ENCODE measurements at places on chromosomes 3 and 15.

DNA sequence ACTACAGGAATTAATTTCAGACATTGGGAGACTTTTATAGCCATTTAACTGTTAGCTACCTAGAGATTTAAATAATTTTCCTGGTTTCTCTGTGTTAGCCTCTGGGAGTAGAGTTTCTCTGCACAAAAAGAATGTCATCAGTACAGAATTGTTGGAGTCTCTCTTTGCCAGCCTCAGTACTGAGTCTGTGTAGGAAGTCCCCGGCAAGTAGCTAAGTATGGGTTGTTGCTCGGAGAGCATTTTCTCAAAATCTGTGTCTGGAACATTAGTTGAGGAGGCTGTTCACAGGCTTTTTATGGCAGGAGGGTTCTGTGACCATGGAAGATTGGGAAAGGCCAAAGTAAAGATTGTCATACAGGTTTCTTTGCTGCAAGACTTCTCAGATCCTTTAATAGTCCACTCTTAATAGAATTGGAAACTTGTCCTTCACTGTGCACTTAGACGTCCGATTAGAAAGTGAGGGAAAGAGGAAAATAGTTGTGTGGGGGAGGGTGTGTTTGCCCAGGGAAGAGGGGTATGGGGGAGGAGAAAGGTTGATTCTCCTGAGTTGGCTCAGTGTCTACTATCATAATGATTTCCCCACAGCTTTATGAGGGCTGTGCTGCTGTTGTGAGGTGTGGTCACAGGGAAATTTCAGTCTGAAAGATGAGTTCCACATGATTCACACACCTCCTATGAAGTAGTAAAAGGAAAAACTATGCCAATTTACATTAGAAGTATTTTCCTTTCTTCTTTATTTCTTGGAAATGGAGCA, 207.1 kb downstream of the PTPRG start:
- DNase-seq, result no peak

DNA sequence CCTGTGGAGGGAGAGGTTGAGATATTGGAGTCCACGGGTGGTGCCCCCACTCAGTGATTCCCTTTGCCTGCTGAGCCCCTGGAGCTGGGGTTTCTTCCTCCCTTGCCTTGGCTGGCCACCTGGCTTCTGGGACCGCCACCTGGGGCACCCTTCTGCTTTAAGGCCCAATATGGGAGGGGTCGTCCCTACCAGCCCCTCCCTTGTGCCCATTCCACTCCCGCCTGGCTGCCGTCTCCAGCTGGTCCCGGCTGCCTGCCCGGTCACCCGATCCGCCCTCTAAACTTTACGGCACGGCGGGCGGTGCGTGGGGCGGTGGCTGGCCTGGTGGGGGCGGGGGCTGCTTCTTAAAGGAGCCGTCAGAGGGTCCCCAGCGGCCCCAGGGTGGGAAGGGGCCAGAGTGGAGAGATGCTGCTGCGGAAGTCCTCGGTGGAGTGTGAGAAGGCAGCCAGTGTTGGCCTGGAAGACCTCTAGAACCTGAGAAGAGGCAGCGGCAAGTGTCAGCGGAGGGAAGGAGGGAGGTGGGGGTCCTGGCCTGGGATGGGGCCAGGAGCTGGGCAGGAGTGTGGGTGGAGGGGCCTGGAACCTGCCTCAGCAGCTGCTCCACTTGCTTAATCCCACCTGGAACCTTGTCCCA, 1.6 kb upstream of the SEMA3B start:
- no peak for DNase-seq

DNA sequence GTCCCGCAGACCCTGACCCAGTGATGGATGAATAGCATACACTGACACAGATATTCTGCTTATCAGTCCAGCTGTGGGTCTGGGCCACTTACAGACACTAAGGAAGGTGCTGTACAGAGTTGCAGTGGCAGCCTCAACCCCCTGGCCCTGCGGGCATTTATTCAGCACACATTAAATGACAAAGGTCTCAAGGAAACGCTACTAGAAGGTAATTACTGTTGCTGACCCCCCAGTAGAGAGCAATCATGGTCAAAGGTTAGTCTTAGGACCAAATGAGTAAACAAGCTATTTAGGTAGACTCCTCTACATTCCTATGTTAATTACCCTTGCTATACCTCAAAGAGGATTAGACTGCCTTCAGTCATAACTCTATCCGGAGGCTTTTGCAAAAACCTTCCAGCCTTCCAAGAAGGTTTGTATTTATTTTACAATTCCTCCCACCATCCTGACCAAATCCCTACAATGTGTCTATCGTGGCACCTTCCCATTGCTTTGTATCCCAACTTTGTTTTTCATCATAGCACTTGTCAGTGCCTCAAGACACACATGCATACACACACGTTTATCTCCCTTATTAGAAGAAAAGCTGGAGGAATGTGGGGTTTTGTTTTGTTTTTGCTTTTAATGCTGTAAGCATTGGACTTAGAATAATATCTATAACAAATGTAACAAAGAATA, 227.9 kb downstream of the PYDC2 start:
- no peak for DNase-seq

GRCh38 chr15:92468991-92469390, 75.3 kb downstream of the ST8SIA2 start:
- DNase-seq, result no peak

DNA sequence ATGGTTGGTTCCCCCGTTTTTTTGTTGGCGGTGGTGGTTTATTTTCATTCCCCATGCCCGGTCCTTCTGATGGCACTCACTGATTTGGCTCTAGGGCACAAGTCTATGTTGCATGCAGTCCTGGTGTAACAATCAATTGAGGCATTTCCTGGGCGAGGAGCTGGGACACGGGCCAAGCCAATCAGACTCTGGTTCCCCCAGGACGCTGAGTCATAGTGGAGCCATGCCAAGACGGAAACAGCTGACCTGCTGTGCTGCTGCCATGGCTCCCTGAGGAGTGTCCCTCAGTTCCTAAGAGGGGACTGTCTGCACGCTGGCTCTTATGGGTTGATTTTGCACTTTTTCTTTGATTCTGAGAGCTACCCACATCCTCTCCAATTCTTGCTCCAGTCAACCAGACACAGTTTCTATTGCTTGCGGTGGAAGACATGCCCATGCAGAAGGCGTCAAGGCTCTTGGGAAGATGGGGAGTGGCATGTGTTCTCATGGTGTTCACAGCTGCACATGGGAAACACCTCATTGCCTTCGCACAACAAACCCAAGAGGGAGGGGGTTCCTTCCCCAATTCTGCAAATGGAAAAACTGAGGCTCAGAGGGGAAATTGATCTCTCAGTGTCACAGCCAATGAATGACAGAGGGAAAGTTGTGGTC, 28.3 kb upstream of the ALDH1L1 start:
- DNase-seq, result peak; percentile 81

DNA sequence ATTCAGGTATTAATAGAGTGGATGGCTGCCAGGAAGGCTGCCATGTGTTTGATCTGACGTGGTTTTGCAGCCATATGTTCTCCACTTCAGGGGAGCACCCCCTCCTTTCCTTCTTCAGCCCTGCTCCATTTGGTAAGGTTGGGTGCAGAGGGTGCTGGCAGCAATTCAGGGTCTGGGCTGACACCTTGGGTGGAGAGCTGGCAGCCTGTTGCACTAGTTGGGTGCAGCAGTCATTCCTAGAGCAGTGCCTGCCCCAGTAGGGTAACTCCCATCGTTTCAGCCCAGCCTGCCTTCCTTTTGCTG, 1.5 kb downstream of the TYRO3 start:
- DNase-seq, result no peak

GRCh38 chr3:87002346-87002745, 11.4 kb upstream of the VGLL3 start:
- DNase-seq, result no peak

GRCh38 chr3:13874891-13875290, 5.0 kb downstream of the WNT7A start:
- no peak for DNase-seq

GRCh38 chr3:192435241-192435640, 292.1 kb downstream of the FGF12 start:
- no peak for DNase-seq

- DNase-seq, result no peak
Observed at GRCh38 chr3:136698361-136698760, 53.8 kb downstream of the STAG1 start.

GRCh38 chr3:23740517-23740965, 65.2 kb upstream of the UBE2E1 start:
- no peak for DNase-seq

DNA sequence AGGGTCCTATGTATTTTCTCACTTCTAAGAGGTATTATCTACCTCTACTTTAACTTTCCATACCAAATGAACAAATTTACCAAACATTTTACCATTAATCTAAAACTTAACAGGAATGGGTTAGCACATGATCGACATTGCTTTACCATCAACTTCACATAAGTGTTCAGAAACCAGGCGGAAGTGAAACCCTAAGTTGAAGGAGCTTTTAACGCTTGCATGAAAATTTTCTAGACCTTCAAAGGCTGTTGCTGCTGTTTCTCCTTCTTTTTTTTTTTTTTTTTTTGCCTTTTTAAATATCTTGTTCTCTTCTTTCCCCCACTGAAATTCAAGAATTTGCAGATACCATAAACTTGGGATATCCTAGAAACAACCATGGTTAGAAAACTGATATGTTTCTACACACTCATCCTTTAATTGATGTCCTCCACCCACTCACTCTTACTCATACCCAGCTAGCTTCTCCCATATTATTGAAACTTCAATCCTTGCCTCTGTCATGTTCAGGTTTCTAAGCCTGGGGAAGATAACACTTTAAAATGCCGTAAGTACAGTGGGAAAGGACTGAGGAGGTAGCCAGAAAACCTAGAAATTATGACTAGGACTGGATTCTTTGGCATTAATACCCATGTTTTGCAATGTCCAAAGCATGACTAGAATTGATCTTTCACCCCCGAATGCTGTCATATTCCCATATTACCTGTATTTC, 24.7 kb downstream of the MYO5A start:
- no peak for DNase-seq

GRCh38 chr15:83858820-83859505, 205.0 kb downstream of the ADAMTSL3 start:
- DNase-seq, result no peak

GRCh38 chr15:41235929-41236328, 4.9 kb downstream of the CHP1 start:
- DNase-seq, result no peak

DNA sequence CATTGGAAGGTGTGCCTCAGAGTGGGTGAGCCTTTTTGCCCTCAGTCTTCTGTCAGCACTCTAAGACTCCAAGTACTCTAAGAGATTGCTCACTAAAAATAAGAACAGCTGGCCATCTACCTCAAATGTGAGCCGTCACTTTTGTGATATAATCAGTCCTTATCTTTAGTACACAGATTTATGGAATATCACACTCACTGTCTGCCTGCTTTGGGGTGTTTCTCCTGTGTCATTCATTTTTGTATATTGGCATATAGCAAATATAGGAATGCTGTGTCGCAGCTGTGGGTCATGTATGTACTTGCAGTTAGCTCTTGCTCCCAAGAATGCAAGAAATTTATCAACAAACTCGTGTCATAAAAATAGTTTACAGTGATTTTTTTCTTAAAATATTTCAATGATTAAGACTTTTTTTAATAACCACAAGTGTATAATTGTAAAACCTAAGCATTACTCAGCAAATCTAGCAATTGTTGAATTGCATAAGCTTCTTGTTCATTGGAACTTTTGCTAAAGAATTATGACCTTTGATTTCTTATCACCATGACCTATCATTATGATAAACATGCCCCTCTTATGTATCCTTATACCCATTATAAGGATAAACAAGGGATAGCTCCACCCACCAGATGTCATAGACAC, 18.8 kb downstream of the SETD5 start:
- no peak for DNase-seq

- DNase-seq, result no peak
Observed at GRCh38 chr3:58135712-58136543, 74.8 kb downstream of the DNASE1L3 start.

- DNase-seq, result no peak
Observed at GRCh38 chr3:168612671-168613070, 516.9 kb upstream of the GOLIM4 start.

- no peak for DNase-seq
Observed at GRCh38 chr15:84855136-84855535, 29.3 kb upstream of the SLC28A1 start.

DNA sequence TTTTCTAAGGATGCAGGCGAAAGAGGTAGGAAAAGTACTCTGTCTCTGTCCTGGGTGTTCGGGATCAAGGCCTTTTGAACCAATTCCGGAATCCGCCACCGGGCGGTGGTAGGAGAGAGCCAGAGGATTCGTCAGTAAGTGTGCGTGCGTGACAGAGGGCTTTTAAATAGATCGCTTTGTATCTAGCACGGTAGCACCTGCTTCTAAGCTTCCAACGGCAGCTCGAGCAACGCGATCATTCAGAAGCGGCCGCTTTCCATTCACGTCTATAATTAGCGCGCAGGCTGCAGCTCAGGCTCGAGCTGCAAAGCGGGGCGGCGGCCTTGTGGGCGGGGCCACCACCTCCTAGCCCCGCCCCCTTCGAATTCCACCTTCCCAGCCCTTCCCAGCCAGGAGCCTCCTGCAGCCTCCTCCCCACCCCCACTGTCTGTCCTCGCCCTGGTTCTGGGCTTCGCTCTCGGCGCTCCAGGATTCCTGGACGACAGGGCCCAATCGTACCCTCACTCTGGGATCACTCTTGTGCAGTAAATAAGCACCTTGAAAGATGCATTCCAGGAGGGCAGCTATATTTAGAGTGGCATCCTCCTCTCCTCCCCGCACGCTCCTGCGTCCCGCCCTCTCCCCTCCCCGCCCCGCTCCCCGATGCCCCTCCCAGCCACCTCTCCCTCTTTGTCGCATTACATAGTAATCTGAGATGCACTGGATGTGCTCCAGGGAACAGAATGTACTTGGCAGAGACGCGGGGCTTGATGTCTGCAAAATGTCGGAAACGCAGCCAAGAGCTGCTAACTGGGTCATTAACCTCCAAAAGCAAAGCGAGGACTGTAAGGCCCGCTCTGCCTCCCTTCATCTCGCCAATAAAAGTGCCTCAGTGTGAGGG, 224.1 kb upstream of the TPRG1 start:
- DNase-seq, result peak; percentile 96

DNA sequence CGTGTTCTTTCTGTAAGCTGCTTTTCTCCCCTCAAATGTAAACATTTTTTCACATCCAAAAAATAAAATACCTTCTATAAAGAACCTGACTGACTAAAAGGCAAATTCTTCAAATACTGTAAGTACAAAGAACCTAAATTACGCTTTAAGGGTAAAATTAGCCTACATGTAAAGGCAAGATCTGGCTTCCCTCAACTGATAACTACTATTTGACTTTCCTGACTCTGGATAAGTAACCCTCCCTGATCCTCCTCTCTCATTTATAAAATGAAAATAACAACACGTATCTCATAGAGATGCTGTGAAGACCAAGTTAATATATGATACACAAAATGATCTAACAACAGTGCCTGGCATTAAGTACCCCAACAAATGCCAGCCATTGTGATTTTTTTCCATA, 12.2 kb downstream of the ADAM10 start:
- DNase-seq, result no peak

GRCh38 chr3:44924457-44925084, 50.2 kb downstream of the TGM4 start:
- no peak for DNase-seq

DNA sequence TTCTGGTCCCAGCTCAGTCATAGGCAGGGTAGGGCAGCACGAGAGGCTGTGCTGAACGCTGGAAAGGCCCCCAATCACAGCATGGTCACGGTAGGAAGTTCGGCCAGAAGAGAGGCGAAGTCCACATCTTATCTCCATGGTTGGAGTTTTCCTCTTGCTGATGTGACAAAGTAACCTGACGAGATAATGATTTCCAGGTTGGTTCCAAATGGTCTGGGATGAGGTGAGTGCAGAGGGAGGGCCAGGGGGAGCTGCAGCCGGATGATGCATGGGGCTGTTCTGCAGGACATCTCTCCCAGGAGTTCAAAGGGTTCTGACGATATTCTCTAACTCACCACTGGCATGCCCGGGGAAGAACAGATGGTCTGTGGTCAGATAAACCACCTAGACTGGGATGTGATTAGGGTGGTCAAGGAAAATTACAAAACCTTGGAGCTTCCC, 83.2 kb upstream of the WNT5A start:
- no peak for DNase-seq

GRCh38 chr3:168029705-168030104, 66.0 kb downstream of the GOLIM4 start:
- DNase-seq, result no peak
